ENCODE measurements at places on chromosomes 7 and 10.

DNA sequence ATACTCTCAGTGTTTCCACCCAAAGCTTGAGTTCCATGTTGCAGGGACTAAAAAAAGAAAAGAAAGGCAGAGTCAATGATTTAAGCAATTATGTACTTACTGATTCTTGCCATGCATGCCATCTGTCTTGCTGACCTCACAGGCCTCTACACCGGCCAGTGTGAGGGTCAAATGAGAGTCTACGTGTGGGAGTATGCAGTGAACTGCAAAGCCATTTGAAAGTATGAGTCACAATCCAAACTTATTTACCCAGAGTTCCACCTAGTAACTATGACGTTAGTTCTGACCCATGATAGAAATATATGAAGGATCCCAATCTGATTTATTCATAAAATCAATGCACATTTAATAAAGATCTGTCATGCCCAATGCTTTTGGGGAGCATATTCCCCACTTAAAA, 26.5 kb downstream of the PDE1C start:
- DNase-seq: no peak

DNA sequence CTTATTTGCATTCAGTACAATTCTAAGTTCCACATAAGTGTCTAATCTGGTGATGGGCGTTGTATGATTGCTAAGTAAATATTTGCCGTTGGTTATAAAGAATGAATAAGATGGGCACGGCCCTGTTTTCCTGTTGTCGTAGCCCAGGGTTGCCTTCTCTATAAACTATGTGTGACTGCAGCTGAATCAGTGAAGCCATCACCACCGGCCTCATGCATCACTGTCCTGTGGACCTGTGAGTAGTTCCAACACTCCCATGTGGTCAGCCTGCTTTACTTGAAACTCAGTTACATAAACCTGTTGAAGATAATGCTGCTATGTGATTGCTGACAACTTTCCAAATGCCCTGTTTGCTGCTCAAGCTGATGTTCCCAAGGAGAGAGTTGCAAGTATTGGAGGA, 21.6 kb upstream of the KLF6 start:
- DNase-seq: no peak

GRCh38 chr7:131753620-131754222, 197.3 kb upstream of the PODXL start:
- DNase-seq: no peak

DNA sequence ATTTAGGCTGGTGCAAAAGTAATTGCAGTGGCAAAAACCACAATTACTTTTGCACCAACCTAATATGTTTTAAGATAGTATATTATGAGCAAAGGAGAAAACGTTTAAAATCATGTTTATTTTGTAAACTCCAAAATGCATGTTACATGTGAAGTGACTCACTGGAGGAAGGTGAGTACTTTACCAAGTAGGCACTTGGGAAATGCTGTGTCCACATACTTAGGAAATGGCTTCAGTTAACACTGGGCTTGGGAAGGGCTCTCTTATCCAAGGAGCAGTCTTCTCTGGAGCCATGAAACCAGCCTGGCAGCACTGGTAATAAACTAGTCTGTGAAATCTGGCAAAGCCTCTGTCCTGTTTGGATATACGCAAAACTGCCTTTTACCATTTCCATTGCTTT, 4.4 kb downstream of the RPS24 start:
- no peak for DNase-seq

GRCh38 chr7:102170393-102170970, 116.2 kb upstream of the SH2B2 start:
- no peak for DNase-seq
